Stimulated activated CD8-positive, alpha-beta memory T cell treated with anti-CD3 and anti-CD28 coated beads, Interleukin-4, amount 100 ng/mL, for 4 hours (primary cell): ENCODE measurements at places on chromosomes 3 and 15.

GRCh38 chr3:8911781-8912180 is 51.5 kb downstream of the RAD18 start:
- DNase-seq: no peak

DNA sequence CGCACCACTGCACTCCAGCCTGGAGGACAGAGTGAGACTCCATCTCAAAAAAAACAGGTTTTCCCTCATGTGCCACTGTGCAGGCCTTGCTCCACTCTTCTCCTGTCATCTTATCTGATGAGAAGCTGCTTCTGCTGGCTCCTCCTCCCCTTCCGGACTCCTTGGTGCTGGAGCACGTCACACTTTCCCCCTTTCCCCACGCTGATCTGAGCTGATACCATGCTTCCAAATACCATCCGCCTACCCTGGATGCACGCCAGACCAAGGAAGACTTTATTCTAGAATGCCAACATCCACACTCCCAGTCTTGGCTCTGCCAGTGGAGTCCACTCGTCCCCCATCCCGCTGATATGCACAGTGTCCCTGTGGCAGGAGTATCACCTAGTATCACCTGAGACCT is 31.3 kb downstream of the HOMER2 start:
- DNase-seq: no peak

- DNase-seq: no peak
Observed at GRCh38 chr3:64454768-64455167, 229.5 kb upstream of the PRICKLE2 start.

- DNase-seq: no peak
Observed at GRCh38 chr3:107506458-107506857, 16.3 kb upstream of the BBX start.

- no peak for DNase-seq
Observed at GRCh38 chr15:100812802-100813201, 66.8 kb upstream of the ALDH1A3 start.

DNA sequence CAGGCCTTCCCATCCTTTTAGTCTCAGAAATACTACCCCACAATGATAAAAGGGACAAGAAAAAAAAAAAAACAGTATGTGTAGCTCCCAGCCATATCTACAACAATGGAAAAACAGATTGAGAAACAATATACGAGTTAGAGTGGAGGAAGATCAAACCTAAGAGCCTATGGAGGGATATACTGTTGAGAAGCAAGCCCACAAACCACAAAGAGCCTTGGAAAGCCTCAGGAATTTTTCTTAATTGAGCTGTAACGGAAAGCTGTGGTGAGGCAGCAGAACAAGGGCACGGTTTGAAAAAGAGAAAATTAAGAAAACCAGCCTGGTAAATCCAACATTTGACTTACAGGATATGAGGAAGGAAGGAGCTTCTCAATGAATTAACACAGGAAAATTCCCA is 21.4 kb downstream of the KPNA1 start:
- DNase-seq: no peak

- DNase-seq: no peak
Observed at GRCh38 chr15:78070049-78070700, 7.3 kb downstream of the TBC1D2B start.

GRCh38 chr15:94723801-94724200 is 492.4 kb downstream of the MCTP2 start:
- DNase-seq: no peak

GRCh38 chr3:159619341-159619885 is 369.2 kb upstream of the IL12A start:
- DNase-seq: no peak

DNA sequence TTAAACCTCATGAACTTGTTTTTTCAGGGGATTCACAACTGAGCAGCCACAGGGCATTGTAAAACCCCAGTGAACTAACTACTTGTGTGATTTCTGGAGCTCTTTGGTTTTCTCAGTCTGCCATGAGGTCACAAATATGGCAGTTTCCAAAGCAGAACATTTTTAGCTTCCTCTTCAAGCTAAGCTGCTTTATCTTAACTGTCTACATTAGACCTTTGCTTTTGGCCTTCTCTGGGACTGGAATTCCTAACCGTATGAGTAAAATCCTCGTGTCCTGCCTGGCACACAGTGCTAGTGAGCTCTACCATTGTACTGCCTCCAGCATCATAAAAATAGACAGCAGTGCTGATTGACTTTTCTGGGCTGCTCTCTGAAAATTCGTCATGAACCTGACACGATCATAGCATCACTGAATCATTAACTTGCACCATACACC is 22.1 kb downstream of the CDIN1 start:
- no peak for DNase-seq

- no peak for DNase-seq
Observed at GRCh38 chr3:12964711-12965612, 108.3 kb downstream of the IQSEC1 start.

DNA sequence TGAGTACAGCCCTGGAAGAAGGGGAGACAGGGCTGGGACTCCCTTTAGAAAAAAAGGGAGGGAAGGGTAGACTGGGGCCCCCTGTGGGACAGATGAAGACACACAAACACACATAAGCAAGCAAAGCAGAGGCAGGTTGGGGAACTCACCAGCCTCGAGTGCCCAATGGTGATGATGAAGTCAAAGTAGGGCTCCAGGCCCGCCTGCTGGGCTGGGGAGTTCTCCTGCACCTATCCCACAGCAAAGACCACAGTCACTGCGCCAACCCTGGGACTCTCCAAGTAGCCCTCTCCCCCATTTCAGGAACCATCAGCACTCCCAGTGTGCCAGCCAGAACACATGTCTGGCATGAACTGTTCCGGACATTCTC is 4.1 kb downstream of the GORASP1 start:
- no peak for DNase-seq

DNA sequence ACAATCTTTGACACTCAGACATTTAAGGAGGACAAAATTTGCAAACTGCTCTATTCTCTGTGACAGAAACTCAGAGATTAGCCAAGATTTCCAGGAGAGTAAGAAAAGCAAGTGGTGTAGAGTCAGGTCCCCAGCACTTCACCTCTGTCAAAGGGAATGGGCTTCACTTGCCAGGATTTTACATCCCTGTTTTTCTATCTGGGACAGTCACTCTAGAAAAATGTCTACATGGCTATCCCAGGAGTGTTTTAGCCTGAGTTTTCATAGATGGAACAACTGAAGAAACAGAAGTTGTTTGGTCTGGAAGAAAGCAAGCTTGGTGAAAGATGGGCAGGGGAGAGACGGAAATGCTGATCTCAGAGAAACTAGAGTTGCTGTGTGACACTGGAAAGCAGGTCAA is 3.0 kb downstream of the FAM219B start:
- DNase-seq: no peak

GRCh38 chr15:47987461-47987860 is 133.3 kb upstream of the SLC24A5 start:
- DNase-seq: no peak

DNA sequence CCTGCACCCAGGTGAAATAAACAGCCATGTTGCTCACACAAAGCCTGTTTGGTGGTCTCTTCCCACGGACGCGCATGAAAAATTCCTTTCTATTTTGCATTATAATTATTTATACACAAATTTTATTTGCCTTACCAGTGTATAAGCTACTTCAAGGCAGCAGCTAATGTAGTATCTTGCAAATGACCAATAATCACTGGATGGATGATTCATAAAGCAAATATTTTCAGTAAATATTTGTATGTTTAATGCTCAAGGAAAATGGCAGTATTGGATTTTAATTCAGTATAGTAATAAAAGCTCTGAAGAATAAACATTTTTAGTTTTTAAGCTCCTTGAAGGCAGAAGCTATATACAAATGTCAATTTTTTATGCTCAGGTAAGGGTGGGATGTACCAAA is 158.7 kb upstream of the NANOGP8 start:
- no peak for DNase-seq

DNA sequence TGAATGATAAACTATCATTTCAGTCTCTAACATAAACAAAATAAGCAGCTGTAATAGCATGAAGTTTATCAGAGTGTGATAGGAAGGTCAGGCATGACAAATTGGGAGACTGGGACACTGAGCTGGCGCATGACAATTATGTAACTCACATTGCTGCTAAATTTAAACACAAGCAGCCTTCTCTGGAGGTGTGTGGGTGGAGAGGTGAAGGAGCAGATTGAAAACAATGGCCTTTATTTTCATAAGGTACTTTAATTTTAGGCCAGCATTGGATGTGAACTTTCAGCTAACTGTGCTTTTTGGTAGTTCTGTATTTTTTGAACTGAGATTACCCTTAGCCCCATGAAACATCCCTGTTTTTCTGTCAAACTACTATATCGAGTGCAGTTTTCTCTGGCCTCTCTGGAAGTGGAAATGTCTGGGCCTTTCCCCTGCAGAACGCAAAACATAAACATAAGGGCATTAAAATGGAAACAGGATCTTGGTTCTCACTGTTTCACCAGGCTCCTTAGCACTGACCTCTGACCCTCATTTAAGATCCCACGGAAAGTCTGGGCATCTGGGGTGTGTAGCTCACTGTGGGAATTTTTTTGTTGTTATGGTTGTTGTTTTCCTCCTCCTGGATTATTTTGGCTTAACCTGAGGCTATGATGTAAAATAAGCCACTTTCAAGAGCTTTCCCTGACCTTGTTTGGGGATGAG is 160.1 kb upstream of the DPH6 start:
- no peak for DNase-seq

- DNase-seq: no peak
Observed at GRCh38 chr15:29400701-29401100, 131.1 kb upstream of the NSMCE3 start.

DNA sequence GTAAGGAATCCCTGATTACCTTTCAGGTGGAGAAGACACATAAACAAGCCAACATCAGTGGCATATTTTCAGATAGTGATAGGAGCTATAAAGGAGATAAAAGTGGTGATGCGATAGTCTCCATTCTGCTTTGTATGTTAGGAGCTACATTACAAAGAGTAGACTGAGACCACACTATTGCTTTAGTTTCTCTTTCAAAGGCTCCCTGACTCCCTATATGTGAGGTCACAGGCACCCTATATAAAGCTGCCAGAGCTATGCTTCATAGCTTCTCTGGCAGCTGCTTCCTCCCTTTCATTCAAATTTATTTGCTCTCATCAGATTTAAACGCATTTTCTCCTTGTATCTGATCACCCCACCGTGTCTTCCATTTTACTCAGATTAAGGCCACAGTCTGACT is 466.6 kb downstream of the IL5RA start:
- DNase-seq: no peak

GRCh38 chr3:193701953-193702635 is 109.1 kb downstream of the OPA1 start:
- no peak for DNase-seq

DNA sequence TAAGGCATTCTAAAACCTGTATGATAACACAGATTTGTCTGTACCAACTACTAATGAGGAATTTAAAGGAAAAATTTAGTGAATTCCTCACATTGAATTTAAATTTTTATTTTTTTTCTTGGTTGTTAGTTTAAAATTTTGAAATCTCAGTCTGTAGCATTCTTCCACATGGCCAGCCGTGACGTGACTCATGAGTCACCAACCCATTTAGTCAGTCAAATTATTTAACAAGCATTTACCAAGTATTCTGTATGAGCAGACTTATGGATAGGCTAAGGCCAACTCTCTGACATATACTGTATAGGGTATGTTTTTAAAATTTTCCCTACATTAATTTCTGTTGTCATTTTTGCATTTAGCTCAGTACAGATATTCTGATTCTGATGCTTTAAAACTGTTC is 112.9 kb downstream of the CNTN4 start:
- no peak for DNase-seq

DNA sequence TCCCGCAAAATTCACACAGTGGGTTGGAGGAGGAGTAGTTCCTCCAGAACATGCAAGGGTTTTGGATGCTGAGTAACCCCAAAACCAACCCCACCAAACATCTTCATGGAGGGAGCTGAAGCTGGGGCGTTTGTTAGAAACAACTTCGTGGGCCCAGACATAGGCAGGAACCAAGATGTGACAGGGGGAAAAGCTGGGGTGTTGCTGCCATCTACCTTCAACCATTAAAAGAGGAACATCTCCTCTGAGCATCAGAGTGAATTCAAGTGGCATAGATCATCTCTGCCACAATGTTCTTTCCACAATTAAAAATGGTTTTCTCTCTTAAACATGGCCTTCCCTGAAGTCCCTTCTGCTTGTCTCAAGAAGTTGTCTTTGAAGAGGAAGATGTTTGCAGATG is 20.5 kb downstream of the SIDT1 start:
- no peak for DNase-seq

- no peak for DNase-seq
Observed at GRCh38 chr15:48946074-48946839, 17.5 kb downstream of the SHC4 start.

DNA sequence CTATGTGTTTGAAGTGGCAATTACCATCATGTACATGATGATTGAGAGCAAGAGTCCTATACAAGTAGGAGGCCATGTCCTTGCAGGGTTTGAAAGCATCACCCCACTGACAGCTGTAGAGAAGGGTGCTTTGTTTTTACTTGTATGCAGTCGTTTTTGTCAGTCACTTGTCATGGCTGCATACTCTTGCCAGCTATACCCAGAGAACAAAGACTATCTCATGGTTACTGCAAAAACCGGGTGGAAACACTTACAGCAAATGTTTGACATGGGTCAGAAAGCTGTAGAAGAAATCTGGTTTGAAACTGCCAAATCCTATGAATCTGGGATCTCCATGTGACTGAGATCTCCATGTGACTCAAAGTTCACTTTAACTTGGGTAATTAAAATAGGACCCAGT is 6.9 kb upstream of the PSMA4 start:
- DNase-seq: no peak

- DNase-seq: no peak
Observed at GRCh38 chr3:129985113-129985512, 10.6 kb downstream of the TRH start.

DNA sequence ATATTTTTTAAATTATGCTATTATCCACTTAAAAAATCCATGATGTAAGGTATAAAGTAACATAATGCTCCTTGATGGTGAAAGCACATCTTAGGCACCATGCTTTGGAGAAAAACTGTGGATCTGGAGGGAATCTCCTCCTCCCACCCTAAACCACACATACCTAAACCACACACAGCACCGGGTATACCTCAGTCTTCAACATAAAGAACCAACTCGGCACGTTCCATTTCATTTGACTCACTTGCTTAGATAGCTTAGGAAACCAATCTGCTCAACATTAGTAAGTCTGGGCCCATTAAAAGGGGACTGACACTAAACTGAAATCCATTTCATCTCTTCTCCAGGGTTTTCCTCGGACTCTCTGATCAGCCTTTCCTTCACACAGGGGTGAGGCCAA is 945.7 kb upstream of the CFAP20DC start:
- DNase-seq: no peak

DNA sequence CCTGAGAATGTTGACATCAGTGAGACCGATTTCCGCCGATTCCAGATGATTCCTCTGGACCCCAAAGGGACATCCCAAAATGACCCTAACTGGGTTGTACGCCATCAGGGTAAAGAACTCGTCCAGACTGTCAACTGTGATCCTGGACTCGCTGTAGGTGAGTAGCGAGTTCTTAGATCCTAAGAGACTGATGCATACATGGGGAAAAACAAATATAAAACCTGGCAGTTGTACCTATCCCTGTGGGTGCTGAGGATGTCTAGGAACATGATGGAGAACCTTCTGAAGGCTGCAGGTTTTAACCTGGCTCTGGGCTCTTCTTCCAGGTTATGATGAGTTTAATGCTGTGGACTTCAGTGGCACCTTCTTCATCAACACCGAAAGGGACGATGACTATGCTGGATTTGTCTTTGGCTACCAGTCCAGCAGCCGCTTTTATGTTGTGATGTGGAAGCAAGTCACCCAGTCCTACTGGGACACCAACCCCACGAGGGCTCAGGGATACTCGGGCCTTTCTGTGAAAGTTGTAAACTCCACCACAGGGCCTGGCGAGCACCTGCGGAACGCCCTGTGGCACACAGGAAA is 12.3 kb downstream of the THBS1 start:
- no peak for DNase-seq
